Cortex of kidney (tissue), 1 donor: ENCODE measurements at places on chromosomes 1 and 21.

DNA sequence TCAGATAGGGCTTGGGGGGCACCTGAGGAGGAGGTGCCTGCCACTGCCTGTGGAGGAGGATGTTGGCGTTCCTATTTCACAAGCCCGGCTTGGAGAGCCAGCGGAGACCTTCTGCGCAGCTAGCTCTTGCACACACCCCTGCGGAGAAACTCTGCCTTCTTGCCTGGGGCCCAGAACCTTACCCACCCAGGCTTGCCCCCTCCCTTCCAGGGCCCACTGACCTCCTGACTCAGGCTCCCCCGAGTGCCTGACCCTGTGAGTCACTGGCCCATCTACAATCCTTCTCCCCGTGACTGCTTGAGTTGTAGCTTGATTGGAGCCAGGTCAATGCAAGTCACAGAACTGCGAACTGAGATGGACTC, 3.4 kb downstream of the HES2 start:
- no peak for DNase-seq

DNA sequence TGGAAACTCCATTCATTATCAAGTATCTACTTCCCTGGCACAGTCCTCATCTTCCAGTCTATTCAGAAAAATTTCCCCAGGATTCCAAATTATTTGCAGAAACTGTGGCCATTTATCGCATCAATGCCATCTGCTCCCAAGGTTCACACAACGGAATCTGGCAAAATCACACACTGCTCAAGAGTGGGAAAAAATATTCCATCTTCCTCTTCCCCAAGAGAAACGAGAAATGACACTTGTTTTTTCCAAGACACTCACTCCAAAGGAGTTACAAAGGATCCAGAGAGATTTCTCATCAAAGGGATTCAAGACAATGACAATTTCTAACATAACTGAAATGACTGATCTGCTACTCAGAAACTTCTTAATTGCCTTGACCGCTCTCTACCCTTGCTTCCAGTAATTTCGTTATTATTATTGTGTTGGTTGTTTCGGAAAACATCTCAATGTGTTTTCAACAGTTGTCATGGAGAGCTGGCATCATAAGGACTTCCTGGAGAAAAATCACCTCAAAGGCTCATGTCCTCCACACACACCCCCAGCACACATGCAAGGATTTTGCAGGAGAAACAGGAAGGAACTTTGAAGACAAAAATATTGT, 128.0 kb downstream of the PSMG1 start:
- DNase-seq: no peak

DNA sequence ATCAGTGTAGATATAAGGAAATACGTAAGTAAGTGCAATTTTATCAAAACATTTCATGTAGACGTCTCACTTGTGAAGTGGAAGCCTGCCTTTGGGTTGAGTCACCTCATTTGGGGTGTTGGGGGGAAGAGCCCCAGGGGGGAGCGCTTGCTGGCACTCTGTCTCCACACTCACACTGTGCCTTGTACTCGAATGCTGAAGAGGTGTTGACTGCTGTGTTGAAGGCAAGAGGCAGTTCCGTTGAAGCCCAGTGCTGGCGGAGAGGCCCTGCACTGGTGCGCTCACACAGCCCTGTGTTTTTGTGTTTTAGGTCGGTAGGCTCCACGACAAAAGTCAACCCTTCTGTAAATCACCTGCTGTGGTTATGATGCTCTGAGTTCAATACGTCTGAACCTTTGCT, 131.9 kb upstream of the COL6A1 start:
- DNase-seq: no peak

GRCh38 chr1:24205345-24206082, 18.4 kb upstream of the IFNLR1 start:
- DNase-seq: no peak

GRCh38 chr21:44778094-44778493, 23.5 kb downstream of the UBE2G2 start:
- no peak for DNase-seq

GRCh38 chr1:151578941-151579340, 32.9 kb upstream of the SNX27 start:
- DNase-seq: no peak

DNA sequence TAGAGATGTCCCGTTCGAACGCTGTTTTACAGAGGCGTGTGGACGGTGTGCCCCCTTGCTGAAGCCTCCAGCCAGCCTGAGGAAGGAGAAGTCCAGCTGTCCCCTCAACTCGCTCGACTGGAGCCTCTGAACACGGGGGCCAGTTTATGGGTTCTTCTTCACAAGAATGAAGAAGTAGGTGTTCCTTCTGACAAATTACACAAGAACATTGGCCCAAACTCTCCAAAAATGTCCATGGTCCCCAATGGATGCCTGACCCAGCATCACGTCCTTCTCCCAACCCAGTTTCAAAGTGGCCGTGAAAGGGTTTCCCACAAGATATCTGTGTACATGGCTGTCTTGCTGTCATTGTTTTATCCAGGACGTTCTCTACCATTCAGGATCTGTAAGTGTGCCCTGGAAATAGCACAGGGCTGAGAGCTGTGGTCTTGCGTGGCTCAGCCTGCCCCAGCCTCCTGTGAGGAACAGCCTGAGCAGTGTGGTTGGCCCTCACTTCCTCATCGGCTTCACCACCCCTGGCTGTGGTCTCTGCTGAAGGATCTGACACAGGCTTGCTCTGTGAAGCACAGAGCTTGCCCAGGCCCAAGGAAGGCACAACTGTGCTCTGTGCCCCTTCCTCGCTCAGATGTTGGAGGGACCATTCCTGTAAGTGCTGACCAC, 1.0 kb upstream of the S100B start:
- no peak for DNase-seq

DNA sequence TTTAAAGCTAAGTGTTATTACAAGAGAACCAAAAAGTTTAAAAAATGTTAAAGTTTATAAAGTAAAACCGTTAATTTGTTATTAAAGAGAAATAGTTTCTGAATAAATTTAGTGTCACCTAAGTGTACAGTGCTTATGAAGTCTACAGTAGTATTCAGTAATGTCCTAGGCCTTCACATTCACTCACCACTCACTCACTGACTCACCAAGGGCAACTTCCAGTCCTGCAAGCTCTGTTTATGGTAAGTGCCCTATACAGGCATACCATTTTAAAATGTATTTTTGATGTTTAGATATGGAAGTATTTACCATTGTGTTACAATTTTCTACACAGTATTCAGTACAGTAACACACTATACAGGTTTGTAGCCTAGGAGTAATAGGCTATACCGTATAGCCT, 60.1 kb upstream of the GCLM start:
- no peak for DNase-seq

DNA sequence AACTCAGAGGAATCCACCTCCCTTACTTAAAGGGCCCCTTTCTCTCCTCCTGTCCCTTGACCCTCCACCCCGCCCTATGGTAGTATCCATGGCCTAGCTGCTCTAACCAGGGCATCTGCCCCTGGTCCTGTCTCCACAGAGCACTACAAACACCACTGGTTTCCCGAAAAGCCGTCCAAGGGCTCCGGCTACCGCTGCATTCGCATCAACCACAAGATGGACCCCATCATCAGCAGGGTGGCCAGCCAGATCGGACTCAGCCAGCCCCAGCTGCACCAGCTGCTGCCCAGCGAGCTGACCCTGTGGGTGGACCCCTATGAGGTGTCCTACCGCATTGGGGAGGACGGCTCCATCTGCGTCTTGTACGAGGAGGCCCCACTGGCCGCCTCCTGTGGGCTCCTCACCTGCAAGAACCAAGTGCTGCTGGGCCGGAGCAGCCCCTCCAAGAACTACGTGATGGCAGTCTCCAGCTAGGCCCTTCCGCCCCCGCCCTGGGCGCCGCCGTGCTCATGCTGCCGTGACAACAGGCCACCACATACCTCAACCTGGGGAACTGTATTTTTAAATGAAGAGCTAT, 1.7 kb downstream of the BTG2 start:
- DNase-seq: no peak

DNA sequence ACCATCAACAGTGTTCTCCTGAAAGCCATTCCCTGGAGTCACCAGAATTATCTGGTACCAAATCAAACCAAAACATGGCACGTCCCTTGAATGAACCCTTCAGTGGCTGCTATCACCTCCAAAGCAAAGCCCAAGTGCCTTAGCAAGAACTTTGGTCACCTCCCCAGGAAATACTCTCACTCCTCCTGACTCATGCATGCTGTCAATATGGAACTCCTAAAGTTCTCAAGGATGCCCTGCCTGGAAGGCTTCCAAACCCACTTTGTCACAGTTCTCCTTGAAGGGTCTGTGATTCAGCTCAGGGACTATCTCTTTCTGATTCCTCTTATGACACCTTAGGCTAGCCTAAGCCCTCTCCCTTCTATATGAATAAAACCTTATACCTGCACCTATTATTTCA, 146.1 kb upstream of the RUNX1 start:
- DNase-seq: no peak

- DNase-seq: no peak
Observed at GRCh38 chr21:41816583-41817165, 49.8 kb upstream of the RIPK4 start.

- no peak for DNase-seq
Observed at GRCh38 chr1:226953175-226953800, 13.2 kb downstream of the COQ8A start.

GRCh38 chr1:1622788-1623094, 7.4 kb downstream of the MIB2 start:
- DNase-seq: no peak

- DNase-seq: no peak
Observed at GRCh38 chr1:226708967-226709396, 30.1 kb downstream of the ITPKB start.

DNA sequence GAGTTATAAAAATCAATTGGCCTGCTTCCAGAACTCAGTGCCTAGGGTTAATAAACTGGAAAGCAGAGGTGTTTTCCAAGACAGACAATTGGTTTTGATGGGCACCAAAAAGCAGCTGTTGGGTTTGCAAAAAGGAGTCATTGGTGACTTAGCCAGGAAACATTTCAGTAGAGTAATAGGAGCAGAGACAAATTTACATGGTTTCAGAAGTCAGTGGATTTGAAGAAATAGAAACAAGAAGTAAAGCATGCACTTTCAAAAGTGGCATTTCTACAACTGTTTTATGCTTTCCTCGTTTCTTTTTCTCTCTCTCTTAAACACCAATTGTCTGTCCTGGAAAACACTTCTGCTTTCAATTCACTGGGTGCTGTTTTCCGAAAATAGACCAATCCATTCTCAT, 87.8 kb downstream of the GLUL start:
- no peak for DNase-seq

DNA sequence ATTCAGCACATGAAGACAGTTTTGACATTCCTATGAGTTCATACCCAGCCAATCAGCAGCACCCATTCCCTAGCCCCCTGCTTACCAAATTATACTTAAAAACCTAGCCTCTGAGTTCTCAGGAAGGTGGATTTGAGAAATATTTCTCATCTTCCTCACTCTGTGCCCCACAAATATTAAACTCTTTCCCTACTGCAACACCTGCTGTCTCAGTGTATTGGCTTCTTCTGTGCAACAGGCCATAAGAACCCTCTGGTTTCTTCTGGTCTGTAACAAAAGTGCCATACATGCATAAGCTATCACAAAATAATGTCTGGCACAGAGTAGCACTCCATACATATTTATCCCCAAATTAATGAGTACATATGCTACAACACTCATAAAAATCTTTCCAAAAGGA, 387.4 kb upstream of the CAMK1G start:
- no peak for DNase-seq

DNA sequence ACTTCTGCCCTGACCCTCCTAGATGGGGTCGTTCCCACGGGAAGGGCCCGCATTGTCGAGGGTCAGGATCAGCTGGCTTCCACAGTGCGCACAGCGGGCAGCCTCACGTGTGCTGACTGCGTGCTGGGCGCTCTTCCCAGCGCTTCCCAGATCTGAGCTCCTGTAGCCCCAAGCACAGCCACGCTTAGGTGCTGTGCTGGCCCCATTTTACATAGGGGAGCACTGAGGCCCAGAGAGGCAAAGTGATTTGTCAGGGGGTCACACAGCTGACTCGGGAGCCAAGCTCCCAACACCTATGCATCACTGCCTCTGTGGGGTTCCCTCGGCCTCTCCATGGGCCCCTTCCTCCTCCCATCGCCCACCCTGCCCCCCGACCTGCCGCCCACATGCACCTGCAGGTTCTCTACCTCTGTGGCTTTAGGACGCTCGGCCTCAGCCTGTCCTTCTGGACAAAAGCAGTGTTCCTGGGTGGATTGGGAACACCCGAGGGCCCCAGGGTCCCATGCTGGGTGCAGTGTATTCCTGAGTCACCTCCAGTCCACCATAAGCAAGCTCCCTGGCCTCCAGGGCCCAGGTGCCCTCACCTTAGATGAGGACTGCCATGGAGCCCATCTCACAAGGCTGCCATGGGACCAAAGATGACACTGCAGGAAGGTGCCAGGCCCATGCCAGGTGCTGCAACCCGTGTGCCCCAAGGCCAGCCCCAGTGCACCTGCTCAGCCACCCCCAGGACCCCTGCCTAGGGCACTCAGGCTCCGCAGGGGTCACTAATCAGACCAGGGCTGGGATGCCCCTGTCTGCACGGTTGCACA, 23.3 kb downstream of the TFF3 start:
- DNase-seq: no peak

- no peak for DNase-seq
Observed at GRCh38 chr21:44283948-44284347, 1.7 kb upstream of the AIRE start.

GRCh38 chr1:154335025-154335714, 9.8 kb downstream of the ATP8B2 start:
- DNase-seq: no peak

GRCh38 chr1:21872445-21873079, 60.5 kb downstream of the LDLRAD2 start:
- no peak for DNase-seq

DNA sequence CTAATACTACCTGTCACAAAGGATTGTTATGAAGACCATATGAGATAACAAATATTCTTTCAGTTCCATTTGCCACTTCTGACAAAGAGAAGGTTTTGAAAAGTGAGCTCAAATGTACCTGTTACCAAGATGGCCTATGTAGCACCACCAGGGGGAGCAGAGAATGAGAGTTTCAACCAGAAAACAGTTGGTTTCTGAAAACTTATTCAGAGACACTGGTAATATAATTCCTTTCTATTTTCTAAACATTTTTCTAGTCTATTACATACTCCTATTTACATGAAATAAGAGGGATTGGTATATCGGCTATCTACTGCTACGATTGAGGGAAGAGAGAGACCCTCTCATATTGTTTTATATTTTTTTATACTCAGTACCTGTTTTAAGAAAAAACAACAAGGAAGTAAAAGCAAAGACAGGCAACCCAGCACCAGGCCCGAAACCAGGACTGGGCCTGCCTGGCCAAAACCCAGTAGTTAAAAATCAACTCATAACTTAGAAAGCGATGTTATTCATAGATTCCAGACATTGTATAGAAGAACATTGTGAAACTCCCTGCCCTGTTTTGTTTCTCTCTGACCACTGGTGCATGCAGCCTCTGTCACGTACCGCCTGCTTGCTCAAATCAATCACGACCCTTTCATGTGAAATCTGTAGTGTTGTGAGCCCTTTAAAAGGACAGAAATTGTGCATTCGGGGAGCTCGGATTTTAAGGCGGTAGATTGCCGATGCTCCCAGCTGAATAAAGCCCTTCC, 48.3 kb downstream of the IL23R start:
- DNase-seq: no peak

DNA sequence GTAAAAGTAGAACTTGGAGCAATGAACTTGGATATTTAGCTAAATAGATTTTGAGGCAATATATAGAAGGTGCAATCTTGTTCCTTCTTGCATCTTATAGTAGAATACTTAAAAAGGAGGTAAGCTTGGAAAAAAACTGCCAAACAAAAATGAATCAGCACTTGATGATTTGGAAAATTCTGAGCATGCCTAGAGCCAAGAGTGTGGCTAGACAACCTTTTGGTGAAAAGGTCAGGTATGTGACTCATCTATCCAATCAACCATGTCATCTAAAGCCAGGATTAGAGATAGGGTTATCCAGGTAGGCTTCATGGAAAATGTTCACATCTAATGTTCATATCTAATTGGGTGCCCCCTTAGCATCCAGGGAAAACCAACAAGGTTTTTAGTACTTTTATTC, 515.0 kb downstream of the COL11A1 start:
- DNase-seq: no peak
